Activated T-cell treated with anti-CD3 and anti-CD28 coated beads for 4 hours (primary cell): ENCODE measurements at places on chromosomes 4 and X.

DNA sequence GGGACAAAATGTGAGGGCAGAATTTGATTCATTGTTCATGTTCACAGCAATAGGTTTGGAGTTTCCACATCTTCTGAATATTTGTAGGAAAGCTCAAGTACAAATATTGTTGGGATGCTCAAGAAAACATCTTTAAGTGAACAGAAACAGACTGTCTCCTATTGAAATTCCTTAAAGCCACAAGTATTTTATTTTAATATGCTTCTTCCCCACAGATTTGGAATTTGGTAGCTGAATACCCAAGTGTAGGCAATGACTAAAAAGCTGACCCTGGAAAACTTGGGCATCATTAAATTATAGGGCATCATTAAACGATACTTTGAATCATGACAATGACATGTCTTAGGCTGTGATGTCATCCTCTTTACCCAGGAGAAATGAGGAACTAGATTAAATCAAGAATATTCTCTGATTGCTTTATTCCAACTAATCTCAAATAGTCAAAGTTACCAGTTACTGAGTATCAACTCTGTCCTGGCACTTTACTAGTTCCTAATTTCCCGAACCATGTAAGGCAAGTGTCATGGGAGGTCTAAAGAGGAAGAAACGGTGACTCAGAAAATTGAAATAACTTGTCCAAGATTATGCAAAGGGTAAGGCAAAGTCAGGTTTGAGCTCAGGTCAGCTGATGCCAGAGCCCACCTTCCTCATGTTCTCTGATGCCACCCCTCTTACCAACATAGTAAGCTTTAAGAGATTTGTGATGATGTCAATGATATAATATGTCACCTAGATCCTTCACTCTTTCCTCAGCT, 223.1 kb upstream of the LEF1 start:
- DNase-seq, result no peak

DNA sequence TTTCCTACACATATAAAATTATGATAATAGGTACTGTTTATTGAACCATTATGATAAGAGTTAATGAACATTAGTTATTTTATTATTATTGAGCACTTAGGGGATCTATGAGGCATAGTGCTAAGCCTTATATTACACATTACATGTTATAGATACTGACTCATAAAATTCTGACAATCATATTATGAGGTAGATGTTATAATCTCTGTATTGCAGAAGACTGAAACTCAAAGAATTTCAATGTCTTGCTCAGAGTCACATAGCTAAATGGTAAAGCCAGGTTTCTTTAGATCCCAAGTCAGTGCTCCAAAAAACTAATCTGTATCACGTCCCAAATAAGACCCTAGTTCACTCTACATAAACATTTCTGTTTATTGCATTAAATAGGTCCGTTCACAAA, 207.2 kb upstream of the CNKSR2 start:
- no peak for DNase-seq

GRCh38 chr4:81946996-81947395, 426.8 kb downstream of the HNRNPD start:
- no peak for DNase-seq

- DNase-seq, result no peak
Observed at GRCh38 chr4:63430105-63430504, 979.1 kb downstream of the TECRL start.
